ENCODE measurements at places on chromosomes 2 and 18.

DNA sequence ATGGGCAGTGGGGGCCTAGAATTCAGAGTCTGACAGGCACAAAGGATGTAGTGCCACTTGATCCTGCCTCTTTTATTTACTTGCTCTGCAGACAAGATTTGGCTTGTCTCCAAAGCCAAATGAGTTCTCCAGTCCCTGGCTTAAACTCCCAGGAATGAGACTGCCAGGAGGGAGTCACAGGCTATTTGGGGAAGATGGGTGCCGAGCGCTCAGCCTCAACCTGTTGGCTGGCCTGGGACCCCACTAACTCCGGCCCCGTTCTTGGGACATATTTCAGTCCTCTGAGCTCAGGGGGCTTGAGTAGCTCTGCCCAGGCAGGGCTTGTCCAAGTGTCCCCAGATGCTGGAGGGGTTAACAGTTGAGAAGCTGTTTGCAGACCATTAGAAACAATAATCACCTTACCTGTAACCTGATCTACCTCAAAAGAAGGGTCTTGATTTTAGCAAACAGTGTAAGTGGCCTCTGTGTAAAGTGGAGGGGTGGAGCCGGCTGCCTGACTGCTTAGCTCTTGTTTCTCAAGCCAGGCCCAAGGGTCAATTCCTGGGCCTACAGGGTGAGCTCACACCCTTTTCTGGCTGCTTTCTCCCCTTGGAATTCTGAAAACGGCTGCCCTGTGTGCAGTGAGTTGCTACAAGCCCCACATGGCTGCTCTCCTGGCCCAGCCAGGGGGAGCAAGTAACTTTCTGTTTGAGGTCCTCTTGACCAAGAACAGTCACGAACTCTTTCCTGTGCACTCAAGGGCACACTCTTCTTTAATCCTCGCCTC, 27.1 kb upstream of the FZD5 start:
- DNase-seq = no peak

- DNase-seq = no peak
Measured at GRCh38 chr2:70835643-70836042, at the start of gene CD207. TSS of gene CD207 (minus strand) at chr2:70835816. CDS start at chr2:70835776, 40 bp downstream.

DNA sequence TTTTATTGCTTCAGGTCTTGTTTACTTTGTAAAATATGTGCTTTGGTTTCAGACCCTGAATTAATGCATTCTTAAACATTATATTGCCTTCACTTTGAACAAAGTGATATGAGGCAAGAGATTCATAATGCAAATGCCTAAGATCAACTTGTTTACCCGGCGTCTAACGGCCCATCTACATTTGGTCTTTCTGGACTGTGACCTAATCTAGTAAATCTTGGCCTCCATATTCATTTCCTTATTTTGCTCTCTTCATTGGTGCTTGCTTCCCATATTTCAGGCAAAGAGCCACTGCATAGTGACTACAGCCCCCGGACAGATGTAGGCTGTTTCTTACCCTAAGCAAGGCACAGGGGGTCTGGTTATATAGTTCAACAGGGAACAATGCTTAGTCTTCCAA, 53.0 kb upstream of the SLC39A10 start:
- no peak for DNase-seq

GRCh38 chr2:121185571-121186074, 99.4 kb downstream of the TFCP2L1 start:
- no peak for DNase-seq

- DNase-seq = no peak
Measured at GRCh38 chr18:40148960-40149359, 1806.1 kb upstream of the PIK3C3 start.

- DNase-seq = no peak
Measured at GRCh38 chr2:194686569-194686968, 970.5 kb upstream of the SLC39A10 start.

GRCh38 chr2:181371782-181372645, 85.2 kb upstream of the ITGA4 start:
- no peak for DNase-seq

DNA sequence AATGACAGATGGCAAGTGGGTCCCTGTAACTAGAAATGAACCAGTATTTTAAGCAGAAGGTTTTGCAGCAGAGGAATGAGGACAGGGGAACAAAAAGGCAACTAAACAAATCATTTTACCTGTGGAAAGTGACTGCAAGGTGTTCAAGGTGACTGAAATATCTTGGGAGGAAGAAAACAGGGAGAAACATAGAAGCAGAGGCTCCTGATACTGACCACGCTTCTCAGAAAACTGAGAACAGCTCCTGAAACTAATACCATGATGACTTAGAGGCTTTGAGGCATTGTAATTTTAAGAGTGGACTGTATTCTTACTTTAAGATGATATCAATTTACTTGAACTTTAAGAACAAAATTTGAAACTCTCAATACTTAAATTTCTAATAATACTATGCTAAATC, at the start of gene DYTN:
TSS of gene DYTN (minus strand) at position 101 of the 400 bp plus-strand sequence. CDS start 117 bp downstream, outside the sequence.
- no peak for DNase-seq

DNA sequence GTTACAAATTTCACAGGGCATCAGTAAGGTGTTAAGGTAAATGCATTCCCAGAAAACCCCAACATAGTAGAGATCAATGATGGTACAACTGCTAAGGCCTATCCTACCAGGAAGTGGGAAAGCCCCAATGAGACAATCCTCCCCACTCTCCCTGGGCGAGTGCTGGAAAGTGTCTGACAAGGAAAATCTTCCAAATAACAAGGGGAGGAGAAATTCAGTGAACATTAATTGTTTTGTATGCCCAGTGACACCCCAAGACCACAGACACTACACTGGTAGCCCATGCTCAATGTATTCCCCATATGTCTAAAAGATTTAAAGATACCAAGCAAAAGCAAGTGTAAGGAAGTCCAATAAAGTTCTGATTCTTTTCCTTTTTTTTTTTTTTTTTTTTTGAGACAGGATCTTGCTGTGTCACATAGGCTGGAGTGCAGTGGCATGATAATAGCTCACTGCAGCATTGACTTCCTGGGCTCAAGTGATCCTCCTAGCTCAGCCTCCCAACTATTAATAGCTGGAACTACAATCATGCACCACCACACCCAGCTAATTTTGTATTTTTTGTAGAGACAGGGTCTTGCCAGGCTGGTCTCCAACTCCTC, 24.7 kb downstream of the B4GALT6 start:
- DNase-seq = no peak

- DNase-seq = no peak
Measured at GRCh38 chr2:189350540-189351209, 90.6 kb upstream of the WDR75 start.

GRCh38 chr2:220478305-220479058, 851.1 kb downstream of the SLC4A3 start:
- DNase-seq = no peak

- DNase-seq = peak; percentile 90
Measured at GRCh38 chr2:241844066-241844728, 14.5 kb downstream of the PDCD1 start.

- DNase-seq = peak; percentile 90
Measured at GRCh38 chr2:237434866-237435311, 20.9 kb upstream of the COL6A3 start.

- DNase-seq = no peak
Measured at GRCh38 chr18:29449424-29449823, 1272.5 kb upstream of the CDH2 start.

Data from stimulated activated CD4-positive, alpha-beta T cell treated with anti-CD3 and anti-CD28 coated beads, Interleukin-1b, Interleukin-23, amount 100 ng/mL, for 48 hours (primary cell).